ENCODE measurements at places on chromosomes 1 and 21.
A peak's percentile ranks its signal among the peaks of the same experiment; 100 is the strongest.

DNA sequence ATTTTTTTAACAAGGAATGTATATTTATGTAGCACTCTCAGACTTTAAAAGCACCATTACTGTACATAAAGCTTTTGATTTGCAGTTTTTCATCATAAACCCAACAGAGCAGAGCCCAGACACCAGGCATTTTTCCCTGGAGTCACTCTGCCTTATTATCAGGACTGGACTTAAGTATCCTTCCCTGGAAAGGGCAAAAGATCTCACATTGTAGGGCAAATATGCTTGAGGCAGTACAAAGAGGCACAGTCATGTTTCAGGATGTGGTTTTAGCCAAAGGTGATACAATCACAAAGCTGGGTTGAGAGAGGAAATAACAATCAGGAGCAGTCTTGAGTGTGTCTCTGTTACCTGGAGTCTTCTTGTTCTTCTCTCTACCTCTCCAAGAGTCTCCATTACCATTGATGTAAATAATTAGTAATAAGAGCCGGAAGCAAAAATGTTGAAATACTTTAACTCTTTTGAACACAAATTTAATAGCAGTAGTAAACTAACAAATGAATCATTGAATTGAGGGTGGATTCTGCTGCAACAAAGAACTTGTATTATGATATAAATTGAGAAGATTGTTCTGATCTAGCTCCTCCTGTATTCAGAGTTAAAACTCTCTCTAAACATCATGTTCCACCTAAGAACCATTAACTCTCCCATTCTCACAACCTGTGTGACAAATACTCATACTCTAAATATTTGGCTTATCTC lies 160.5 kb downstream of the LTN1 start:
- DNase-seq, result no peak

- no peak for DNase-seq
Observed at GRCh38 chr1:45643321-45643720, 19.5 kb upstream of the CCDC17 start.

DNA sequence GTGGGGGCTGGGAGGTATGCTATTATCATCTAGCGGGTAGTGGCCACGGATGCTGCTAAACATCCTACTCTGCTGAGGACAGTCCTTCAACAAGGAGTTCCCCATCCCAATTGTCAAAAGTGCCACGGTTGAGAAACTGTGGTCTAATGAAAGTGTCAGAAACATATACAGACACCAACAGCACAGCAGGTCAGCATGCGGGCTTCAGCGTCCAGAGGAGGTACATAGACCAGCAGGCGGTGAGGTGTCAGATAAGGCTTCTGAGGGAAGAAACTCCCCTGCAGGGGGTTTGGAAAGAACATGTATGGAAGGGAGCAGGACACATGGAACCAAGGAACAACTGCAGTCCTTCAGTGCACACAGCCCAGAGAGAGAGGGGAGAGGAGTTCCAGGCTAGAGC lies 4.8 kb upstream of the TTC4 start:
- no peak for DNase-seq

DNA sequence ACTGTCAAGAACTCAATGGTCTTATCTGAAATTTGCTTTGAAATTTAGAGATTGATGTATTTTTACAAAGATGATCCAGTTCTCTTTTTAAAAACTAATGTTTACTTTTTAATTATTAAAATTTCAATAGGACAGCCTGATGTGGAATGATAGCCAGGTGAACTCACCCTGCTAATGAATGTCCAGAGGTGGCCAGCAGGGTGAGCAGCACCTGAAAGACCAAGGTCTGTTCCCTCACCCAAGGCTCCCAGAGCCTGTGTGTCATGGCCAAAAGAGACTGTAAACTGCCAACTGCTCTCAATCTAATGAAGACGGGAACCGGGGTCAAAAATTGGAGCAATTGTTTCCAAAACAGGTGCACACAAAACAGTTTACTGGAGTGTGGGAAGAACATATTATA lies 340.4 kb downstream of the DISC1 start:
- no peak for DNase-seq

GRCh38 chr1:31183927-31184554 lies 55.6 kb downstream of the NKAIN1 start:
- peak; percentile 49 for DNase-seq

DNA sequence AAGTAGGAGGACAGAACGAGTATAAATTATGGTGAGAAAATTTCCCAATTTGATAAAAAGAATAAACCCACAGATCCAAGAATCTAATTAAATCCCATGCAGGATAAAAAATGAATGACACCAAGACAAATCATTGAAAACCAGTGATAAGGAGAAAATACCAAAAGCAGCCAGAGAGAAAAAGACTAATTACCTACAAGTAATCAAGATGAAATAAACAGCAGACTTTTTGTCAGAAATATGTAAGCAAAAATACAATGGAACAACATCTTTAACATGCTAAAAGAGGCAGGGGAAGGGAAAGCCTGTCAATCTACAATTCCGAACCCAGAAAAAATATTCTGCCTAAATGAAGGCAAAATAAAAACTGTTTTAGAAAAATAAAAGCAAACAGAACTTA lies 20.7 kb upstream of the CCN1 start:
- no peak for DNase-seq

- DNase-seq, result no peak
Observed at GRCh38 chr1:3679098-3679555, 26.8 kb downstream of the TP73 start.

GRCh38 chr1:11053758-11054137 lies 6.1 kb downstream of the SRM start:
- DNase-seq, result peak; percentile 61
